ENCODE measurements at places on chromosomes 5 and 9.

- no peak for DNase-seq
These were observed 75.3 kb upstream of the TBCA start for GRCh38 chr5:77851176-77852067.

DNA sequence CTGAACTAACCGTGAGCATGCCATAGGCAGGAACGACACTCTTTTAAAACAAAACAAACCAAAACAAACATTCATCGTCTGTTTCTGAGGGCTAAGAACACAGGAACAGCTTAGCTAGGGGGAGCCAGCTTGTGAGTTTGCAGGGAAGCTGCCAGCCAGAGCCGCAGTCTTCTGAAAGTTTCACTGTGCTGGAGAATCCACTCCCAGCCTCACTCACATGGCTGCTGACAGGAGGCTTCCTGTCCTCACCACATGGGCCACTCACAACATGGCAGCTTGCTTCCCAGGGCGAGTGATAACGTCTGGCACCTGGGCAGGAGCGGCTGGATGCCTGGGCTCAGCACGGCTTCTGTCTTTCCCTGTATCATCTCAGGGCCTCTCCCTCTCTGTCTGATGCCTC lies 275.2 kb downstream of the MSX2 start:
- no peak for DNase-seq

- DNase-seq: no peak
These were observed 214.4 kb upstream of the S1PR3 start for GRCh38 chr9:88776717-88777497.

- DNase-seq: no peak
These were observed 12.5 kb downstream of the NINJ1 start for GRCh38 chr9:93121316-93122241.

- DNase-seq: no peak
These were observed 7.3 kb downstream of the PTGES2 start for GRCh38 chr9:128120061-128120740.

GRCh38 chr9:77841739-77842386 lies 189.7 kb downstream of the GNAQ start:
- no peak for DNase-seq

GRCh38 chr5:94433397-94434163 lies 184.8 kb downstream of the KIAA0825 start:
- DNase-seq: peak; percentile 44
